ENCODE measurements at places on chromosomes 2 and 18.

DNA sequence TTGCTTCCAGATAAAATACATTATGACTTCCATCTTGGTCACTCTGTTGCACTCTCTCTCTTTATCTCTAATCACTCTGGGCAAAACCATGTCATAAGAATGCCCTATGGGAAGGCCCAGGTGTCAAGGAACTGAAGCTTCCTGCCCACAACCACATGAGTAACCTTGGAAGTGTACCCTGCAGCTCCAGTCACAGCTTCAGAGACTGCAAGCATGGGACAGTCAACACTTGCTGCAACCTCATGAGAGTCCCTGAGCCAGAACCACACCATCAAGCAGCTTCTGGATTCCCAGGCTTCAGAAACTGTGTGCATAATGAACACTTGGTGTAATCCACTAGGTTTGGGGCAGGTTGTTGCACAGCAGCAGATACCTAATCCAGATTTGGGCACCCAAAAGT lies 121.1 kb upstream of the BCL2L11 start:
- no peak for DNase-seq

DNA sequence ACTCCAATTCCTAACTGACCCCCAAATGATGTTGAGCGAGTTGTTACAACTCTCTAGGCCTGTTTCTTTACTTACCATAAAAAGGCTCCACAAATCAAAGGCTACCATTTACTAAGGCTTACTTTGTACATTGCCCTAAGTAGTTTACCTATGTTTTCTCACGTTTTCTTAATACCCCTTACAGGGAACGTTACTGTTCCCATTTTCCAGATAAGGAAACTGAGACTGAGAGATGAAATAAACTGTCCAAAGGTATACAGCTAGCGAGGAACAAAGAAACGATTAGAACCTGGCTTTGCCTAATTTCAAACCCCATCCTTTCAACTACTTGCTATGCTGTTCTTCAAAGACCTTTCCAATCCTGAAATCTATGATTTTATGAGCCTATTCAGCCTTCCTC lies 74.8 kb upstream of the SPTBN1 start:
- DNase-seq, result no peak

DNA sequence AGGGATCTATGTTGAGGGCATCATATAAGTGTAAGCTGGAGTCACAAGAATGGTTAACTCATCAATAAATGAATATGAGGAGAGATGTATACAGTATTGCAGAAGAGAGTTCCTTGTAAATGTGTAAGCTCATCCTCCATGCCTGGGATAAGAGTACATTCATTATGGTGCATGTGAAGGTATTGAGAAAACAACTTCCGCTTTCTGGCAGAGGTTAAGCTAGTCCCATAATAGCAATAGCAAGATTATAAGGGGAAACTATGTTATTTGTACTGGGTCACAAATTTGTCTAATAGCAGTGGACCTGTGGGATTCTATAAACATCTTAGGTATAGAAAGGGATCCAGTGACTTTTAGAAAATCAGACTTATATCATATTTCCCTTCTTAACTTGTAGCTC lies 44.1 kb downstream of the SCN2A start:
- DNase-seq, result no peak

DNA sequence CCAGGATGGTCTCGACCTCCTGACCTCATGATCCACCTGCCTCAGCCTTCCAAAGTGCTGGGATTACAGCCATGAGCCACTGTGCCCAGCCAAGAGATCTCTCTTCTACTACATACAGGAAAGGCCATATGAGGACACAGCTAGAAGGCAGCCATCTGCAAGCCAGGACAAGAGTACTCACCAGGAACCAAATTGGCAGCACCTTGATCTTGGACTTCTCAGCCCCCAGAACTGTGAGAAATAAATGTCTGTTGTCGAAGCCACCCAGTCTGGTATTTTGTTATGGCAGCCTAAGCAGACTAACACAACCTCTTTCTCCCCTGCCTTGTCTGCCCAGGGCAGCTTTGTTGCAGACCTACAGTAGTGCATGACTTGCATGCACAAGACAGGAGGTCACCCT lies 211.3 kb upstream of the HAAO start:
- DNase-seq, result no peak

GRCh38 chr2:122263746-122264145 lies 508.3 kb downstream of the TSN start:
- DNase-seq, result no peak

- DNase-seq, result no peak
These were observed 94.0 kb downstream of the VRK2 start for GRCh38 chr2:58140508-58141072.

DNA sequence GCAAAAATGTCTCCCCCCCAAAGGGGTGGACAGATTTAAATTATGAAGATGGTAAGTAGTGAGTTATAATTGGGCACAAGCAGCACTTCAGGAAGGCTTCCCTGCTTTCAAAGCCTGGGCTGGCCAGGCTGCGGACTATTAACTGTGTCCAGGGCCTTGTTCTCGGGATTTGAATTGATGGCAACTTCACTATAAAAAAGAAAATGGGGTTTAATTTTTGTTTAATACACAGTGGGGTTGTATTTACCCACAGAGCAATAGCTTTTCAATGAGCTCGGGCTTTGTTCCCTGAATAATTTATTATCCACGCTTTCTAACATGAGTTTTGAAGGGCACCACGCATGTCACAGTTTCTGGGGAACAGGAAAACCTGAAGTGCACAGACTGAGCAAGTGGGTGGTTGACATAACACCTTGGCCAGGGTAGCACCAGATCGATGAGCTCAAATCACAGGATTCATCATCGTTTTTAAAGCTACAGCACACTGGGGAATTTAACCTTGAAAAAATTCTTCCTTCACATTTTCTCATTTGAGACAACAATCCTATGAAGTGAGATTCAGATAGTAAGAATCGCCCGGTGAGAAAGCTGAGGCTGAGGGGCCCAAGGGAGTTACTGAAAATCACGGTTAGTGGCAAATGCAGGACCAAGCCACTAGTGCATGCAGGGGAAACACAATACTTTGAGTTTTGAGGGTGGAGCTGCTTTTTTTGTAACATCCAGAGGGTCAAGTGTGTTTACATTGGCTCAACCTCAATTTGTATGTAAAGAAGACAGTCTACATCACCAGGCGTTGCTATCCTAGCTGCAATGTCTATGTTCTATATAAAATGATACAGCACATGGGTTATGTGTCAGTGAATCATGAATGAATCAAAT lies 28.9 kb upstream of the LMAN1 start:
- DNase-seq, result no peak

- no peak for DNase-seq
These were observed 79.2 kb downstream of the NCOA1 start for GRCh38 chr2:24570225-24570624.

DNA sequence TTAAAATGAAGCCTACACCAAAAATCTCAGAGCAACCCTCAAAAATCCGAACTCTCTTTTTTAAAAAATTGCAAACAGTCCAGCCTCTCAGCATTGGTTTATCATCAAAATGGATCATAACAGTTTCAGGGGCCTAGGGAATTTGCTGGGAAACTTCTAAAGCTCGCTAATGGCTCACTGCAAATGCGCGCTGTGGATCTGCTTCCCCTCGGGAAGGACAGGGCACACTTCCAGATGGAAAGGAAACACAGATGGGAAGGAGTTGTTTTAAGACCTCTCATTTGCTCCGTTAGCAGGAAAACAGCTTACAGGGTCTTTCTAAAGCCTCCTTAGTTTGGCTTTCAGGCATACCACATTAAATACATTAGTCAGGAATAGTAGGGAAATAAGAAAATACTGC lies 27.2 kb downstream of the FECH start:
- DNase-seq, result no peak

DNA sequence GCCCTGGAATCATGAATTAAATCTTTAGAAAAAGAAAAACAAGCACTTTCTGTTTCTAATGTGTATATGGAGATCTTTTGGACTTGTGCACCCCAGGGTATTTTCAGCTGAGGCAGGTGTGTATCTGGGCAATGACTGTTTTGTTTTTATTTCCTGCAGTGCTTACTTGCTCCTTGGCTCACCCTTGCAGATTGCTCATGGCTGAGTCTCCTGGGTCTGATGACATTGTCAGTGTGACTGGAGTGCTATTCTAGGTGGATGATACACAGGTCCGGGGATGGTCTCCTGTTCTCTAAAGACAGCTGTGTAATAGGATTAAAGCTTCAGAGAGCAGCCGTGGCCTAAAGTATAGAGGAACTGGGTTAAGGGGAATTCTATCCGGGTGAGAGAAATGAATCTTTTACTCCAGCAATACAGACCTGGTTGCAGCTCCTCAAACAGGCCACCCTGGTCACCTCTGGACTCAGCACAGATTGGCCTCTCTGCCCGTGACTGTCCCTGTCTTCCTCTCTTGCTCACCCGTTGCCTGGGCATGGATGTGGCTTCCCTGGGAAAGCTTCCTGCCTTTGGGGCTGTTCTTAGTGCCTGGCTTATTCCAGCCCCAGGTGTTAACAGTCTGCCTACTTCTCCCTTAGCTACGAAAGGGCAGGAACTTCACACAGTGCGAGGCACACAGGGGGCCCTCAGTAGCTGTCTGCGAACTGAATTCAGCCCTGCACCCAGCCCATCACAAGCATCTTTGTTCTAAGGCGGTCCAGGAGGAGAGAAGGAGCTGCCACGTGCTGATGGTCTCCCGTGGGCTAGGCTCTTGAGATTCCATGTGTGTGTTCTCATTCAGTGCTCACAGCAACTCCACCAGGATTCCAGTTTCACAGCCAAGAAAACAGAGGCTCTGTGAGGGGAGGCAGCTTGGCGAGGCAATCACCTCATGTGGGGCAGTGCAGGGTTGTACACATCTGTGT lies 84.3 kb downstream of the ACOXL start:
- DNase-seq, result no peak

DNA sequence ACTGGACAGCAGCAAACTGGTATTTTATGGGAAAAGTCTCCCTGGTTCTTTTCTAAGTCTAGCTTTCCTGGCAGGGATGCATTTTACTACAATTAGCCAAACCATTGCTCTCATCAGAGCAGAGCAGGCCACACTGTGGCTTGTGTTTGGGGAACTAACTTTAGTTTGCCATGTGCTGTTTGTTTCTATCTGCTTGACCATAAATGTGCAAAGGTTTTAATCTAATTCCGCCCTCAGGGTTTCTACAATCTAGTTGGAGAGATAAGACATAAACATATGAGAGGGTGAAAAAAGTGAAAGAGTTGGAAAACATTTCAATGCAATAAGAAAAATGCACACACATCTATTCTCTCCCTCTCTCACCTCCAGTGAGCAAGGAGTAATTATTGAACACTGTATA lies 86.9 kb upstream of the MAPK4 start:
- DNase-seq, result no peak

- DNase-seq, result no peak
These were observed 25.9 kb upstream of the ALLC start for GRCh38 chr2:3631851-3632659.

- DNase-seq, result no peak
These were observed 8.9 kb downstream of the ARHGEF4 start for GRCh38 chr2:130845505-130846085.

GRCh38 chr2:140539242-140539875 lies 1591.5 kb downstream of the LRP1B start:
- no peak for DNase-seq

GRCh38 chr18:26502823-26503222 lies 45.5 kb downstream of the KCTD1 start:
- DNase-seq, result no peak

GRCh38 chr2:216486708-216487107 lies 11.9 kb upstream of the RPL37A start:
- no peak for DNase-seq

DNA sequence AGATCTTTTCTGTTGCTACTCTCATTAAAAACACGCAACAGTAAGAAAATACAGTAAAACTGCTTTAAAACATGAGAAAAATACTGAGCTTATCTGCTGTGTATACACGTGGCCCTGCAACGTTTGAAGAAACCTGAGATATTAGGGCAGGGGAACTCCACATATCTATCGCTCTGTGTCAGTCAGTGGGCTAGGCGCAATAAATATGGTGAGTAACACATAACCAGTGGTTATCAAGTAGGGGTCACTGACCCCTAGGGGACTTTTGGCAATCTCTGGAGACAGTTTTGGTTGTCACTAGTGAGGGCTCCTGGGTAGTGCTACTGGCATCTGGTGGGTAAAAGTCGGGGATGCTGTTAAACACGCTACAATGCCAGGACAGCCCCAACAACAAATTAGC lies 14.9 kb downstream of the STAT1 start:
- no peak for DNase-seq

GRCh38 chr2:80014637-80015036 lies 289.9 kb downstream of the LRRTM1 start:
- DNase-seq, result no peak

GRCh38 chr2:128435576-128436478 lies 117.2 kb upstream of the HS6ST1 start:
- no peak for DNase-seq
